ENCODE measurements at places on chromosomes 5 and 9.

DNA sequence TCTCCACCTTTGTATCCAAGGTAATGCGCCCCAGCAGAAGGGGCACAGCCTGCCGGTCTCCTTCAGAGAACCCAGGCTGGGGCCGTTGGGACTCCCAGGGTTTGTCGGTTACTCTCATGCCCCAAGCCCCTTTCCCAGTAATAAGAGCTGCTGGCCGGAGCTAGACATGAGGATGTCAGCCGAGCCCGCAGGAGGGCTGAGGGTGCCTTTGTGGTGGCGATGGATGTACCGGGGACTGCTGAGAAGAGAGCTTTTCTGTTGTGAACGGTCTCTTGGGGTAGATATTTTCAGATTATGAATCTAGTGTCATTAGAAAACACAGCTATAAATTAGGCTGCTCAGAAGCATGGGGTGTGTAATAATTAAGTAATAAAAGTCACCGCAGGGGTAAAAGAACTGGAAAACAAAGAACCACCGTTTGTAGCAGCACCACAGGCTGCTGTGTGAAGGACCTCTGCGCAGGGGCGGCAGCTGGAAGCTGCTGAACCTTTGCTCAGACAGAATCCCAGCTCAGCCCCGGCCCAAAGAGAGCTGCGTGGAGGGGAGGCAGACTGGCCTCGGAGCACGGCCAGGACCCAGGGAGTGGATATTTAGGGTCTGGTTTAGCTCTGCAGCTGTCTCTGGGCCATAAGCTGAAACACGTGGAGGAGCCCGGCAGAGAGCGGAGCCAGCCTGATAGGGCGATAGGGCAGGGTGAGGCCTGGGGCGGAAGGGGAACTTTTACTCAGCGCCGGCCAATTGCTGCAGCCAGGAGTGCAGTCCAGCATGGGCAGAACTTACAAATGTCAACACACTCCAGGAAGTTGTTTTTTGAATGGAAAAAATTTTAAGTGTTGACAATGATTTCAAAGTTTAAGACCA lies 50.5 kb upstream of the BARHL1 start:
- no peak for DNase-seq

GRCh38 chr9:6410633-6411032 lies 2.4 kb upstream of the UHRF2 start:
- DNase-seq = no peak

GRCh38 chr9:83119873-83120272 lies 56.9 kb upstream of the RASEF start:
- no peak for DNase-seq

DNA sequence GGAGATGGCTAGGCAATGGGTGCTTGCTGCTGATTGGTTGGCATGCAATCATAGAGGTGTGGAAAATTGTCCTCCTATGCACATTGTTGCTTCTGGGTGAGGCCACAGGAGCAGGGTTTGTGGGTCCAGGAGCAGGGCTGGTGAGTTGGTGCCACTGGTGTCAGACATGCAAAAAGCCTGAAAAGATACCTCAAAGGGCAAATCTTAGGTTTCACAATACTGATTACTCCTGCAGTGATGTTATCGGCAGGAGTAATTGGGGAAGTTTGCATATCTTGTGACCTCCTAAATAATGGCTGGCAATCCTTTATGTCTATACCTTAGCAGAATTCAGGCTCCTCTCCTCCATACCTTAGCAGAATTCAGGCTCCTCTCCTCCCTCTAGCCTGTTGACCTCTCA lies 25.2 kb downstream of the SLC25A48 start:
- no peak for DNase-seq

GRCh38 chr9:6897207-6897822 lies 139.5 kb downstream of the KDM4C start:
- DNase-seq = no peak

DNA sequence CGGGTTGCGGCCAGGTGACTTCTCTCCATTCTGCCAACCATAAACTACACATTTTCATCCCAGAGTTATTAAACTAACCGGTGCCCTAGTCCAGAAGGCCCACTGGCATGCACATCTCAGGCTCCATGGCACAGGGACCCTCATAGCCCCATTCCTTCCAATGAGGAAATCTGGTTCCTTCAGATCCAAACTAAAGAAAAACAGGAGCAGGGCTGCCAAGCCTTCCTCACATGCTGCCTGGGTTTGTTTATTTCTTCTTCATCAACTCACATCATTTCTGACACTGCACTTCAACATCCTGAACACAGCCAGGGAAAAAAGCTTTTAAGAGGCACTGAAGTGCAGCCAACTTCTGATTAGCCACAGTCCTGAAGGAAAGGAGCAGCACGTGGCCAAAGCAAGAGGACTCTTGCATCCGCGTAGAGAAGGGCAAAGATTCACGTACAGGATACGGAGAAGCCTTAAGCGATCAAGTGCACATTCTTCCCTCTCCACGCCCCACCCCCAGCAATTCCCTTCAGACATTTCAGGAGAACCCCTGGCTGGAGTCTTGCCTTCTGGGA lies 22.5 kb downstream of the LHFPL2 start:
- DNase-seq = peak; percentile 67

- DNase-seq = no peak
These were observed 9.8 kb downstream of the RACK1 start for GRCh38 chr5:181233801-181234454.

- no peak for DNase-seq
These were observed 2.8 kb downstream of the NIPSNAP3A start for GRCh38 chr9:104750185-104750767.

DNA sequence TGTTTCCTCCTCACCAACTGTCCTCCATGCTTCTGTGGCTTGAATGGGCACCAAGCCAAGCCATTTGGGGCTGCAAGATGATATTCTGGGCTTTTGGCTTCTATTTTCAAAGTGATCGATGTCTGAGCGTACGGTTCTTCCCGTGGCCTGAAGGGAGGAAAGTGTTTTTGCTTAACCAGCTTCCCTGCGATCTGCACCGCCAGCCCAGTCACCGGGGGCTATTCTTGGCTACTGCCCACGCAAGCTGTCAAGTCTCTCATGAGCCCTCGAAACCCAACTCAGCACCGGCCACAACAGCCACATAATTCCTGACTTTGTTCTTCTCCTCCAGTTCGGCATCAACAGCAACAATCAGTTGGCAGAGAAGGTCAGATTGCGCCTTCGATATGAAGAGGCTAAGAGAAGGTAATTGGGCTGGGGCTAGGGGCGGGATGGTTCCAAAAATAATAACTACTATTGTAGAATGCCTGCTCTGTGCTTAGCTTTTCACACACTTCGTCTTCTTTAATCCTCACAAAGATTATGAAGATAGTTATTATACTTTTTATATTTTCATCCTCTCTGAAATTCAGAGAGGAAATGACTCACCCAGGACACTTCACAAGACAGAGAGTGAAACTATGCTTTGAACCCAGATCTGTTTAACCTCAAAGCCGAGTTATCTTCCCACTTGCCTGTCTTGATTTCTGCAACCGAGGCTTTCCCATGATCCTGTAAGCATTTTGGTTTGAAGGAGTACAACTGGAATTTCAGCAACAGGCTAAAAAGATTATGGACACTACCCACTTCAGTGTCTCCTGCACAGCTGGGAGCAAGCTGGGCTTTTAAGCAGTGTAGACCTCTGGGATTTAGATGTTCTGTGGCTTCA lies 76.4 kb upstream of the RARS1 start:
- DNase-seq = peak; percentile 87

DNA sequence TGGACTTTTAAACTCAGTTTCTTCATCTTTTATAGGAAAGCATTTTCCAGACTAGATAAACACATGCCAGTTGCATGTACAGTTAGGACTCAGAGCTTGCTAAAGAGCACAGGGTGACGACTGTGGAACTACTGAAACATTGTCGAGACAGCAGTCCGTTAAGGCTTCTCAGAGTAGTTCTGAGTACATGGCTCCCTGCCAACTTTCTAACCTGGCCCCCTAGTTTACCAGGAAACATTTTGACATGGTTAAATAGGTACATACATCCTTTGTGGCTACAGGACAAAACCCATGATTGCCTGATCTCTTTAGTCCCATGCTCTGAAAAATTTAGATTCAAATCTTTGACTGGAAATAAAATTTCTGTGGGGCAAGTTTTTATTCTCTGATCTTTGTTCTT lies 129.7 kb downstream of the SLF1 start:
- no peak for DNase-seq

DNA sequence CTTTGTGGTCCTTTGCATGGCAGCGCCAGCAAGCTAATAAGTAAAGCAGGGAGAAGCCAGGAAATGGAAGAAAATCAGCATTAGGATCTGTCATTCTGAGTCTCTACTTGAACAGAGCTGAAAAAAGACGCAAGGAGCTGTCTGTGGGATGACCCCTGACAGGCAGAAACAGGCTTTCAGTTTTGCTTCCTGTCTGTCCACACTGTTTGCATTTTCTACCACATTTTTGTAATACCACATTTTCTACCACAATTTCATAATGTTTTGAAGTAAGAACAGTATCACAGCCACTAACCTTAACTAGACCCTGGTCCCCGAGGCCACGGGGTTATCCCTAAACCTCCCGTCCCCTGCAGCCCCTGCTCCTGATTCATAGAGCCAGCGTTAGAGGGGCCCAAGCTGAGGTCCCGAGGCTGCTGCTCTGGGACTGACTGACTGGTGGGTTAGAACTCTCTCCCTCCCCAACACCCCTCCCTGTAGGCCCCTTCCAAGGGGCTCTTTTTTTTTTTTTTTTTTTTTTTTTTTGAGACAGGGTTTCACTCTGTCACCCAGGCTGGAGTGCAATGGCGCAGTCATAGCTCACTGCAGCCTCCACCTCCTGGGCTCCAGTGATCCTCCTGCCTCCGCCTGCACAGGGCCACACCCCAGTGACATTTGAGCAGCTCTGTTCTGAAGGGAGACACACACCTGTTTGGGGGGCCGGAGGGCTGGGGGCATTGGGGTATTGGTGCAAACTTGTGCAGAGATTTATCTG lies 4.0 kb upstream of the CLIC3 start:
- DNase-seq = peak; percentile 93

- no peak for DNase-seq
These were observed 7.3 kb downstream of the AP3B1 start for GRCh38 chr5:78287169-78287568.

DNA sequence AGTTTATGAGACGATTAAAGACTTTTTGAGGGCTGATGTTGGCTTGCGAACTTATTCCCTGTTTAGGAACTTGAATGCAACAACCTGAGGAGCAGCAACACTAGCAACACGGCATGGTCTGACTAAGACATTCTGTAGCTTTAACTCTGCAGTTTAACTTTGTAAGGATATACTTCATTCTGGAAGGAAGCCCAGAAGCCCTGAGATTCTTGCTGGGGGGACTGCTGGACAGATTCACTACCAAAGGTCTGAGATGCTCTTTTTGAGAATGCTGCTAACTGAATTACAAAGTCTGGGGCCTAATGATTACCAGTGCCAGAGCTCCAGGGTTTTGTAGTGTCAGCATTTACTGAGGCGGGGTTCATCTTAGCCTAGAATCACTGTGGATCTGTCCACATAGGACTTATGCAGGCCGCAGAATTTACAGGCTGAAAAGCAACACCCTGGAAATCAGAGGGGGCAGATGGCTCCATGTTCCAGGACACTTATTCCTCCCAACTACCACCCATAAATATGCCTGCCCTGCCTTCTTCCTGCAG lies 537.1 kb upstream of the CDH18 start:
- DNase-seq = peak; percentile 88

DNA sequence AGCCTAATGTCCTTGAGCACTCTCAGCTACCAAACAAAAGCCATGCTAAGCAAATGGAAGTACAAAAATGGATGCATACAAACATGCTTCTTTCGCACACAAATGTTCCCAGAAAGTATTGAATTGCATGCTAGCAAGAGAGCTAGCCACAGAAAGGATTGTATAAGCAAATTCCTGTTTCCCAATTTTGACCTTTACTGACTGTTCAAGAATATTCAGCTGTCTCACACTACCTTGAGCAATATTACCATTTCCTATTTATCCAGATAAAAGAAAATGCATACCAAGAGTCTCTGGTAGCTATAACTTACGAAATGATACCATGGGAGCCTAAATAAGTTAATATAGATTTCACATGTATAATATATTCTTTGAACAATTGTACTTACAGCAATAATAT lies 264.6 kb downstream of the TMEM167A start:
- DNase-seq = peak; percentile 79

GRCh38 chr5:436641-436975 lies 6.4 kb upstream of the EXOC3 start:
- no peak for DNase-seq
